ENCODE measurements at places on chromosomes 4 and X.

- no peak for DNase-seq
Measured at GRCh38 chr4:16025268-16025667, 58.6 kb downstream of the PROM1 start.

GRCh38 chr4:122798101-122798500 is 28.5 kb upstream of the FGF2 start:
- DNase-seq, result no peak

DNA sequence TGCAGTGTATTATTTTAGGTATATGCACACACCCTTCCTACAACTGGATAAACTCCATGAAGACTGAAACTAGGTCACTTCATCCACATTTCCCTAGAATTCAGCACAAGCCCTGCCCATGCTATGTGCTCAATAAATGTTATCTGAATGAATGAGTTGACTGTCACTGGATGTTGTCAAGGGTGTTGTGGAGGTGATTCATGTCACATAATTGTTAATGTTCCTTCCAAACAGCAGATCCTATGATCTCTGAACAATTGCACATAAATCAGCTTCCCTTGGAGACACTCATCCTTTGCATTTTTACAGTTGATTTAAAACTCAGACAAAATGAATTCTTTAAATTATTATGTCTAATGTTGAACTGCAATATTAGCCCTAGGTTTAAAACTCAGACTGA is 154.7 kb downstream of the TSPAN5 start:
- DNase-seq, result no peak

- no peak for DNase-seq
Measured at GRCh38 chrX:153625271-153626024, 21.6 kb upstream of the DUSP9 start.

DNA sequence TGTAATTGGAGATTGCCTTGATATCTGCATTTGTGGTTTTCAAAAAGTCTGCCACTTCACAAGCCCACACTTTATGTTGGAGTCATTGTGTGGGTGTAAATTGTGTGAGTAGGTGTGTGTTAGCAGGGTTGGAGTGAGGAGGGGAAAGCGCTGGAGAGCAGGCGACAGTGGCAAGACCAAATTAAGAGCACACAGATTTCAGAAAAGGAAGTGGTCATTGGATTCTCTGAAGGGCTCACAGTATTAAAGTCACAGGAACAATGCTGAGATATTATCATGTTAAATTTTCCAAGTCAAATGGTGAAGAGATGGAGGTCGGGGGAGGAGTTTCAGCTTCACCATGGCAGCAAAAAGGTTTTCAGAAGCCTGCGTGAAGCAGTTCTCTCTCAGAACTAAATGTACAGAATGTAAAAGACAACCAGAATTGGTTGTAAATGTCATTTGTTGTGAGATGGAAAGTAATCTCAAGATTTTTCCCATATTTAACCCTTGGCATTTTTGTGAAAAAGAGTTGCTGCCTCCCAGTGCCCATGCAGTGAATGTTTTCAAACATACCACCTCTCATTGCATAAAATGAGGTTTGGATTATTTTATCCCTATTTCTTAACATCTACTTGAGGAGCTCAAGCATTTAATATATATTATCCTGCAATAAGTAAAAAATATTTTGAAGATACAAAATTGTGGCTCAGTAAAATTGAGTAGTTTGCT is 265.9 kb downstream of the ZNF674 start:
- DNase-seq, result no peak

DNA sequence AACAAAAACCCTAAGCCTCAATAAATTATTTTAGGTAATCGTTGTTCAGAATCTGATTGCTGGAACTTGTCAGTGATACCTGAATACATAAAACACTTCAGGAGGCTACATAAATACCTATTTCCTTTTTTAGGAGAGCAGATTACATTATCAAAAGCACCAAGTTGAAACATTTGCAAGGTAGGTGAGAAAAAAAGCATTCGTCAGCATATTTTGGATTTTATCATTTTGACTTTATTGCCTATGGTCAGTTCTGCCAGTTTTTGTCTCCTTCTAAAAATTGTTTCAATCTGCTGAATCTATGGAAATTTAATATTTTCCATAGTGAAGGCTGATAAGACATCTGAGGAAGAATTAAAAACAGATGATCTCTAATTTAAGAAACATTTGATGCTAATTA is 16.5 kb upstream of the MAD2L1 start:
- no peak for DNase-seq

DNA sequence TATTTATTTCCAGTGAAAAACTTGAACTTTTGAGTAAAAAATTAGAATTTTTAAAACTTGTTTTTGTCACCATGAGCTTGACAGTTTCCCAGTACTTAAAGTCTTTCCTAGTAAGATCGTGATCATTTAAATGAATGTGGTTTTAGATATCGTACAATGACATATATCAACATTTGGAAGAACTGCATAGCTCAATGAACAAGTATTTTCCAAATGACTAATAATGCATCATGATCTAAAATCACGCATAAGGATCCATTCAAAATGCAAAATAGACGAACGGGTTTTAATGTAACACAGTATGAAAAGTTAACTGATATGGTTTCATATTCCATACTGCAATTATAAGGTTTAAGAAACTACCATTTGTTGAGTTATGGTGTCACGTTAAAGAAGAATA is 4.1 kb upstream of the NDNF start:
- no peak for DNase-seq

DNA sequence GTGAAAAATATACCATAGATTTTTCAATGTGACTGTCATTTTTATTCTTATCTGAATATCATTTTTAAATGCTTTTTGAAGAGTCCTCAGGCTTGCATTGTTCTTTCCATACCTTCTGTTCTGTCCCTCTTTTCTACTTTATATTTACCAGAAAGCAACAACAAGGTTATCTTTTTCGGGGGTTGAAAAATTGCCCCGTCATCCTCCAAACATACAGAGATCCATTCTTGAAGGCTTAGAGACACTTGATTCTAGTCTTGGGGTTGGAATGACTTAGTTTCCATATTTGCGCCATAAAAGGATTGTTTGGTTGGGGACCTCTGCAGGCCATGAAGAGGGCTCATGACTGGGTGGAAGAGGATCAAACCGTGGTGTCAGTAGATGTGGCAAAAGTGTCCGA is 63.5 kb downstream of the FAM114A1 start:
- DNase-seq, result no peak

DNA sequence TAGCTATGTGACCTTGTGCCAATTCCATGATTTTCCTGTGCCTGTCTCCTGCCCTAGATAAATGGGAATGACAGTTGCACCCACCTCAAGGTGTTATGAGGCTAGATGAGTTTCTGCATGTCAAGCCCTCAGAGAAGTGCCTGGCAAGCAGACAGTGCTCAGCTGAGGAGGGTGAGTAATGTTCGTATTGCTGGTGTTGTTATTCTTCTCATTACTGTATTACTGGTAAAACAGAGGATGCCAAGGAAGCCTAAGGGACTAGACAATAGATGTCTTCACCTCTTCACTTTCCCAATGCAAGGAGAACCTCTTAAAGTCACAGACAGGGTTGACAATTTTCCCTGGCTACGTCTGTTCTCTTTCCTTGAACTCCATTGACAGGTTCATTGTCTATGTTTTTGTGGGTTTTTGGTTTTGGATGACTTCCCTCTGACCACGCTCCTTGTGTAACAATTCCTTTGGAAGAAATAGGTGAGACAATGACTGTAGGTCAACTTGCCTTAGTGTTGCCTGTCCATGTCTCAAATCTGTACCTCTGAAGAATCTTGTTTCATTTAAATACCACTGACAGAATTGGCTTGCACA is 19.2 kb downstream of the ETDC start:
- DNase-seq, result no peak

DNA sequence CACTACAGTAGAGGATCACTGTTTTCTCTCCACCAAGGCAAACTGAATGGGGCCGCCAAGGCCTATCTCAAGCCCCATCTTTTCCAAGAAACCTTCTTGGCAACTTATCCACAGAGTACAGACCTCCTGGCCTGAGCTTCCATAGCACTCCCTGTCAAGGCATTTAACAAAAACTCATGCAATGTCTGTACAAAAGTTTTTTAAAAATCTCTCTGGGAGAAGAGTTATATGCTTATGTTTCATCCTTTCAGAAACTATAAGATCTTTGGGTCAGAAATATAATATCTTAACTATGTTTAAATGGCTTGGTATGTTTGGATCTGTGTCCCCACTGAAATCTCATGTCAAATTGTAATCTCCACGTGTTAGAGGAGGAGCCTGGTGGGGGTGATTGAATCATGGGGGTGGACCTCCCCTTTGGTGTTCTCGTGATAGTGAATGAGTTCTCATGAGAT is 13.6 kb downstream of the ADAMTS3 start:
- no peak for DNase-seq

GRCh38 chr4:148376151-148376550 is 66.1 kb downstream of the NR3C2 start:
- no peak for DNase-seq
